ENCODE measurements at places on chromosomes 1 and 21.

GRCh38 chr1:24896176-24896575 is 33.9 kb downstream of the RUNX3 start:
- DNase-seq, result no peak

GRCh38 chr1:30120245-30121000 is 603.0 kb downstream of the MATN1 start:
- no peak for DNase-seq

GRCh38 chr1:155125946-155126555 is 1.6 kb upstream of the EFNA1 start:
- DNase-seq, result no peak

DNA sequence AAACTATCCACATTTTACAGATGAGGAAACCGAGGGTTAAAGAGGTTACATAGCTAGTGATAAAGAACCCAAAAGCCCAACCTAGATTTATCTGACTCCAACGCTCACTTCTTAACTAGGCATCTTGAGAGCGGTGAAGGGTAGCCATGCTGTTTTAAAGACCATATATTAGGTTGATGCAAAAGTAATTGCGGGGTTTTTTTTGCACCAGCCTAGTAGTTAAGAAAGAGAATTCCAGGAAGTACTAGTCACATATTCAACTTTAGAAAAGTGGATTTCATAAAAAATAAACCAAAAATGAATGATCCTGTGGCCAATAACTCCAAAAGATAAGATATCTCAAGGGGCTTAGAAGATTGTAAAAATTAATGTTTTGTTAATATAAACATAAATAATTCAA is 162.1 kb downstream of the GLUL start:
- DNase-seq, result no peak

DNA sequence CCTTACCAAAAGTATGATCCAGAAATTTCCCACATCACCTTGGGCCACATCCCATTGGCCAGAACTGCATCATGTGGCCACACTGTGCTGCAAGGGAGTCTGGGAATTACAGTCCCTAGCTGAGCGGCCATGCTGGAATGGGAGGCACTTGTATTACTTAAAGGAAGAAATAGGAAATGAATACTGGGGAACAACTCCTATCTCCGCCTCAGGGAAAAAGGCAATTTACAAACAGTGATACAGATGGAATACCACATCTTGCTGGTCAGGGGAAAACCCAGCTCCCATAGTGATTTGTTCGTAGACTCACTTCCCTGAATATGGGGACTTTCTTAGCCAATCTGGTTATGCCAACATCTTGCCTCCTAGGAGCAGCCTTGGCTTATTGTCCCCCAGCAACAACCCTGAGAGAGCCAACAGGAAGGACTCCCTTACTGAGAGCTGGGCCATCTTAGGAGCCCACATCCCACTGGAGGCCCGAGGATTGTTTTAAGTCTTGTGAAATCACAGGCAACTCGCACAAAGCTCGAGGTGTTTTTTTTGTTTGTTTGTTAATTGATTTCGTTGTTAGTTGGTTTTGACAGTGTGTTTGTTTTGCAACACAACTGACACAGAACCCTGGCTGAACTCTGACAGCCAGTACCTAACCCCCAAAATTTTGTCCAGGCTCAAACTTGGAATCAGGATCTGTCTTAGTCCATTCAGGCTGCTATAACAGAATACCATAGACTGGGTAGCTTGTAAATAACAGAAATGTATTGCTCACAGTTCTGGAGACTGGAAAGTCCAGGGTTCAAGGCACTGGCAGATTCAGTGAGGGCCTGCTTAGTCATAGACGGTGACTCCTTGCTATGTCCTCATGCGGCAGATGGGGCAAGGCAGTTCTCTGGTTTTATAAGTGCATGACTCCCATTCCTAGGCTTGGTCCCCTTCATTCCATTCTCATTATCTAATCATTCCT is 14.9 kb downstream of the CDA start:
- DNase-seq, result no peak

- DNase-seq, result no peak
Measured at GRCh38 chr1:3668148-3668547, 15.8 kb downstream of the TP73 start.

DNA sequence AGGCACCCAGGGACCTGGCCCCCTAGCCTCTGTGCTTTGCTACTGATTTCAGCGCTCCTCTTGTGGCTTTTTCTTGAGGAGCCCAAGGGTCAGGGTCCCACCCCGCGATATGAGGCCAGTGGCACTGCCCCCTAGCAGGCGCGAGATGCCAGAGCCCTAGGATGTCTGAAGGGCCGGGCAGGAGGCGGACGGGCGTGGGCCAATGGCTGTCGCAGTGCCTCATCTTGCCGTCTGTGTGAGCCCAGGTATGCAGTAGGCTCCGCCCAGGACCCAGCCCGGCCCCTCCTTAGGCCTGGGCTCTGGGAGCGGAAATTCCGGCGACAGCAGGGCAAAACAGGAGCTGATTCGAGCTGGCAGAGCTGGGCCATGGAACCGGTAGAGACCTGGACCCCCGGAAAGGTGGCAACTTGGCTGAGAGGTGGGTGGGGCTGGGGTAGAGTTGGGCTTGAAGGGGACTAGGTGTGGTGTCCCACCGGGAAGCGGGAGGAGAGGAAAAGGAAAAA is at the start of gene CNKSR1:
TSS of gene CNKSR1 (plus strand) at position 310 of the 503 bp plus-strand sequence. CDS start at position 367, 57 bp downstream.
- no peak for DNase-seq

GRCh38 chr21:29018540-29018939 is 609 bp downstream of the RWDD2B start:
- no peak for DNase-seq

- DNase-seq, result no peak
Measured at GRCh38 chr1:73671530-73671929, 526.4 kb downstream of the LRRIQ3 start.

DNA sequence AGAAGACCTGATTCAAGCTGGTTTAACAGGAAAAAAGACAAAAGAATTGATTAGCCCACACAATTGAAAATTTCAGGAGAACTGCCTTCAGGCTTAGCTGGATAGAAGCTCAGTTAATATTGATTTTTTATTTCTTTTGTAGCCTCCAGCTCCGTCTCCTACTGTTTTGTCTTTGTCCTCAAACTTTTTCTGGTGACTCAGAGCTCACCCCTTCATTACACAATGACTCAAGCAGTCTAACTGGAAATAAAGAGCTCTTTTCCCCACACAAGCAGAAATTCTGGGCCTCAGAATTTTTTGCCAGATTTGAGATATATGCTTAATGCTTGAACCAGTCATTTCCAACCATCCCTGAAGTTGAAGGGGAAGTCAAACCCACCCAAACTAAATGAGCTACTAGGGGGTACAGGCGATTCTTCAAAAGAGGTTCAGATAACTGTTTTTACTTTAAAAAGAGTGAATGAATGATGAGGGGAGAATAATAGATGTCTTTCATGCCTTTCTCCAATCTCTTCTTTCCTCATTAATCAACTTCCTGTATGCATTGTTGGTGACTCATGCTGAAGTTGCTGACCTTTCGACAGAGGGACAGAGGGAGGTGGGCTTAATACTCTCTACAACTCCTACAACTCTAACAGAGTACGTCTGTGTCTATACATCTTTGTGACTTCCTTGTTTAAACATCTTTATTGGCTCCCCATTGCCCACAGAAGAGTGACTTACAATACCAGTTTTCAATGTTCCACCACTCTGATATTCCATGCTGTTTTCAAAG is 6.2 kb upstream of the ACP6 start:
- no peak for DNase-seq

DNA sequence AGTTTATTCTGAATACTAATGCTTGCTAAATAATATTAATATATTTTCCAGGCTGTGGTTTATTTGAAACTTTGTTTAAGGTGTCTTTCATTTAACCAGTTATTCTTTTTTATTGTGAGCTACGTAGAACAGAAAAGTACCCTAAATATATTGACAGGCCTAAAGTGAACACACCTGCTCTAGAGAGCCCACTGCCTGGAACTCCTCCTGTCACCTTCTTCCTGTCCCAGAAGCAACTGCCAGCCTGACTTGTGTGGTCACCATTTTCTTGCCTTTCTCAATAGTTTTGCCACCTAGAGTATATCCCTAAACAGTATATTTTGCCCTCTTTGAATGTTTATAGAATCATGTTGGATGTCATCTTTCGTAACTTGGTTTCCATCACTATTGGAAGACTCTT is 48.5 kb downstream of the SCCPDH start:
- DNase-seq, result no peak

- DNase-seq, result no peak
Measured at GRCh38 chr1:231311720-231312431, 25.8 kb downstream of the EXOC8 start.

GRCh38 chr1:1920057-1920607 is 1.1 kb upstream of the TMEM52 start:
- no peak for DNase-seq
